Stimulated activated effector memory CD8-positive, alpha-beta T cell treated with anti-CD3 and anti-CD28 coated beads, Interleukin-12 subunit alpha, Interleukin-12 subunit beta, amount 100 ng/mL, for 72 hours (primary cell): ENCODE measurements at places on chromosomes 7 and 10.

GRCh38 chr7:140333223-140333622 is 65.1 kb downstream of the SLC37A3 start:
- no peak for DNase-seq

- DNase-seq: no peak
Measured at GRCh38 chr10:12165036-12165435, 30.7 kb downstream of the NUDT5 start.

DNA sequence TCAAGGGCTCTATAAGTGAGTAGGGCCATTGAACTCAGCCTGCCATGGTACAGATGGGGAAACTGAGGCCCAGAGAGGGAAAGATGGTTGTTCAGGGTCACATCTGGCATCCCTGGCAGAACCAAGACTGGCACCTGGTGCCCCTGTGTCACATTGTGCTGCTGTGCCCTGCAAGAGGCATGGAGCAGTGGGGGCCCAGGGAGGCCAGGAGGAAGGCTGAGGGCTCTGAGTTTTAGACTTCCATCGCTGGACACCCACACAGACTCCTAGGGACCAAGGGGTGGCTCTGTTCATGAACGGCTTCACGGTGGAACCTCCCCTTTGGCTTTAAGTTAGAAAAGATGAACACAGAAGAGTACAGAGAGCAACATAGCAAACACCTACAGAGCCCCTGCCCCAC is 66.7 kb upstream of the AQP1 start:
- no peak for DNase-seq

- DNase-seq: no peak
Measured at GRCh38 chr10:21814866-21815265, 188.7 kb downstream of the DNAJC1 start.

DNA sequence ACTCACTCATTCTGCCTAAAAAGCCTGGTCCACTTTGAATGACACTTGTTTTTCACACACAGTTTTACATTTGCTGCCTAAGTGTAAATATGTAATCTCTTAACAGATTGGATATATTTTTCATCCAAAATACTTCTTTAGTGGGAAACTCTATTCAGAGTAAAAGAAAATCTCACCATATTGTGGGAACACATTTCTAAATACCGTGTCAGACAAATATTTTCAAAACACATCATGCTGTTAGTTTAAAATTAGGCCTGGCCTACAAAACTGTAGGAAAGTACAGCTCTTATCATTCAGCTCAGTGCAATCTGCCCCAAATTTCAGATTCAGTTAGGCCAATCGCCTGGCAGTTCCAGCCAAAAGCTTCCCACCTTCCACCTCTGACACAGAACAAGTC is 849.8 kb downstream of the NXPH1 start:
- no peak for DNase-seq

DNA sequence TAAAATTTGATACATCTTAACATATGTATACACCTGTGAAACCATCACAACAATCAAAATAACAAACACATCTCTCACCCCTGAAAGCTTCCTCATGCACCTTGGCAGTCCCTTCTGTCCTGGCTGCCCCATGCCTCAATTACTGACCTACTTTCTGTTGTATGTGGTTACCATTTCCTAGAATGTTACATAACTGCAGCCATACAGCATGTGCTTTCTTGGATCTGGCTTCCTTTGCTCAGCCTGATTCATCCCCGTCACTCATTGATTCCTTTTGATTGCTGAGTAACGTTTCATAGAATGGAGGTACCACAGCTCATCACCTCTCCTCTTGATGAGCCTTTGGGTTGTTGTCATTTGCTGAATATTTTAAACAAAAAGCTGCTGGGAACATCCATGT is 165.3 kb downstream of the CELF2 start:
- no peak for DNase-seq
